ENCODE measurements at places on chromosomes 16 and 17.

- DNase-seq, result no peak
These were observed 1.8 kb downstream of the CANT1 start for GRCh38 chr17:79007504-79008381.

- DNase-seq, result no peak
These were observed 54.5 kb upstream of the MRC2 start for GRCh38 chr17:62572888-62573401.

DNA sequence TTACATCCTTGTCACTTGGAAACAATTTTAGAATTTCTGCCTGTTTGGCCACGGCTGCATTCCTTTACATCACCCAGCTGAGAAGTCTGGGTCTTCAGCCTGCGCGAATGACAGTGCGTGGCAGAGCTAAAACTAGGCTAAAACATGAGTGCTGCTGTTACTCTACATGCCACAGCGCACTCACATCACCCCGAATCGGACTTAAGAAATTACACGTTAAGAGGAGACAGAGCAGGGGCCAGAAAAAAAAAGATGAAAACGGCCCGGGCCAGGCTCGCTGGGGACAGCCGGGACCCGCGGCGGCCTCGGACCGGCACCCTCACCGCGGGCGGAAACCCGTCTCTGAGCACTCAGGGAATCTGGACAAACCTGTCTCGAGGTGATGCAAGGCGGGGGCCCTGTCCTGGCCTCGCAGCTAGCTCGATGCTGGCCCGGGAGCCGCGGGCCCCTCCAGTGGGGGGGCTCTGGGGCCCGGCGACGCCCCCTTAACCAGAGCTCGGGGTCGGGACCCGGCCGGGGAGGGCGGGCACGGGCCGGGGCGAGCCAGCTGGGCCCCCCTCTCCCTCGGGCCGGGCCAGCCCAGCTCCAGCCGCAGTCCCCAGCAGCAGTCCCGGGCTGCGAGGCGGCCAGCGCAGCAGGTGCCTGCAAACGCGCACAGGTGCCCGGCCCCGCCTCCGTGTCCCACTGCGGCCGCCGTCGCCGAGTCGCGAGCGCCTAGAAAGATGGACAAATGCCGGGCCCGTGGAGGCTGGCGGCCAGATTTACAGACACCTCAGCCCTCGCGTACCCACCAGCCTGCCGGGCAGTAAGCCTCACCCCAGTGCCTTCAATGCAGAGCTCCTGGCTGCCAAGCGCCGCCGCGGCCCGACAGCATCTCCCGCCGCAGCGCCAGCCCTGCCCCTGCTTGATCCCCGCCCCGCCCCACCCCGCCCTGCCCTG lies at the start of gene AKTIP:
TSS of gene AKTIP (minus strand) at position 879 of the 939 bp plus-strand sequence. CDS start 2,950 bp downstream, outside the sequence.
- no peak for DNase-seq

- no peak for DNase-seq
These were observed 1173.5 kb upstream of the GOT2 start for GRCh38 chr16:59907611-59908010.

- no peak for DNase-seq
These were observed 27.2 kb downstream of the RPH3AL start for GRCh38 chr17:325270-326009.

DNA sequence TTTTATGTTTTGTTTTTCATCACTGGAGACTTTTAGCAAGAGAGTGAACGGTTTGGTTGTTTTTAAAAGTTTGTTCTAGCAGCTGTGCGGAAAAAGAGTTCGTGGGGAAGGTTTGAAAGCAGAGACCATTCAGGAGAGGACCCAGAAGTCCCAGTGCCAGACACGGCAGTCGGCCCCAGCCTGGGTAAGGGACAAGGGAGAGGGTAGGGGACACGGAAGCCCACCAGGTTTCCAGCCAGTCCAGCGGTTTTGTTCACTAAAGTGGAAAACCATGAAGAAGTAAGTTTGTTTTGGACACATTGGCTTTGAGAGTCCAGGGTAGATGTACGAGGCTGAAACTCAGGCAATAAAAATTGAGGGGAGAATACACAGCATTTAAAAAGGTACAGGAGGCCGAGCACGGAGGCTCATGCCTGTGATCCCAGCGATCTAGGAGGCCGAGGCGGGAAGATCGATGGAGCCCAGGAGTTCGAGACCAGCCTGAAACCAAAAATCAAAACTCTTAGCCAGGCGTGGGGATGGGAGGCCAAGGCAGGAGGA lies 56.8 kb upstream of the RPH3AL start:
- DNase-seq, result no peak

- DNase-seq, result peak; percentile 84
These were observed 1.0 kb downstream of the EIF1 start for GRCh38 chr17:41689497-41690299.

DNA sequence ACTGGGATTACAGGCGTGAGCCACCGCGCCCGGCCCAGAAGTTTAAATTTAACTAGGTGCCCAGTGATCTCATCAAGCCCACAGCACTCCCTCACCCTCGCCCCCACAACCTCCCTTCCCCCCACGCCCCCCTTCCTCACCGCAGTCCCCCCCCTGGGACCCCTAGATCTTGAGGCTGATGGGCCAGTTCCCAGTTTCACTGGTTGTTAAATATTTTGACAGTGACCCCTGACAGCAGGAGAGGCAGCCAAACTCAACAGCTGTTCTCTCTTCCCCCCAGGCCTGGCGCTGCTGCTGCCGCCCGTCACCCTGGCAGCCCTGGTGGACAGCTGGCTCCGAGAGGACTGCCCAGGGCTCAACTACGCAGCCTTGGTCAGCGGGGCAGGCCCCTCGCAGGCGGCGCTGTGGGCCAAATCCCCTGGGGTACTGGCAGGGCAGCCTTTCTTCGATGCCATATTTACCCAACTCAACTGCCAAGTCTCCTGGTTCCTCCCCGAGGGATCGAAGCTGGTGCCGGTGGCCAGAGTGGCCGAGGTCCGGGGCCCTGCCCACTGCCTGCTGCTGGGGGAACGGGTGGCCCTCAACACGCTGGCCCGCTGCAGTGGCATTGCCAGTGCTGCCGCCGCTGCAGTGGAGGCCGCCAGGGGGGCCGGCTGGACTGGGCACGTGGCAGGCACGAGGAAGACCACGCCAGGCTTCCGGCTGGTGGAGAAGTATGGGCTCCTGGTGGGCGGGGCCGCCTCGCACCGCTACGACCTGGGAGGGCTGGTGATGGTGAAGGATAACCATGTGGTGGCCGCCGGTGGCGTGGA lies 15.6 kb downstream of the QPRT start:
- no peak for DNase-seq

- DNase-seq, result no peak
These were observed 15.0 kb upstream of the NTN1 start for GRCh38 chr17:9006175-9006767.
